Fibroblast of upper back skin (primary cell): ENCODE measurements at places on chromosomes 2 and 18.

- no peak for DNase-seq
Measured at GRCh38 chr2:162308747-162309503, 9.6 kb downstream of the IFIH1 start.

GRCh38 chr18:8478166-8478967 lies 130.9 kb upstream of the RAB12 start:
- DNase-seq = peak; percentile 45

DNA sequence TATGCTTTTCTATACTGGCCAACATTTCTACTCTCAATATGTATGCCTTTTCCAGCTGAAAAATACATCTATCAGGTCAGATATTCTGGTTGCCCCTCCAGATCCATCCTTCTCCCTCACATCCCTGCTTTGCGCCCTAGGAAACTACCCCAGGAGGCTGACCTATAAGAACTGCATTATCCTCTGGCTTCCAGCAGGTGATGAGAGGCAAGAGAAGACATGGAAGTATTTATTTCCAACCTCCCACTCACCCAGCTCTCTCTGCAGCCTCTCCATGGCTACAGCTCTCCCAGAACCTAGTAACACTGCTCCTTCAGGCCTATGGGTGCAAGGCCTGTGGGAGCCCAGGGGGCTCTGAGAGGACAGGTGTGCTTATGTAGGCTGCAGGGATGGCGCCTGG lies 42.9 kb downstream of the ARID5A start:
- DNase-seq = no peak

- DNase-seq = no peak
Measured at GRCh38 chr2:222319586-222320435, 21.0 kb upstream of the PAX3 start.

DNA sequence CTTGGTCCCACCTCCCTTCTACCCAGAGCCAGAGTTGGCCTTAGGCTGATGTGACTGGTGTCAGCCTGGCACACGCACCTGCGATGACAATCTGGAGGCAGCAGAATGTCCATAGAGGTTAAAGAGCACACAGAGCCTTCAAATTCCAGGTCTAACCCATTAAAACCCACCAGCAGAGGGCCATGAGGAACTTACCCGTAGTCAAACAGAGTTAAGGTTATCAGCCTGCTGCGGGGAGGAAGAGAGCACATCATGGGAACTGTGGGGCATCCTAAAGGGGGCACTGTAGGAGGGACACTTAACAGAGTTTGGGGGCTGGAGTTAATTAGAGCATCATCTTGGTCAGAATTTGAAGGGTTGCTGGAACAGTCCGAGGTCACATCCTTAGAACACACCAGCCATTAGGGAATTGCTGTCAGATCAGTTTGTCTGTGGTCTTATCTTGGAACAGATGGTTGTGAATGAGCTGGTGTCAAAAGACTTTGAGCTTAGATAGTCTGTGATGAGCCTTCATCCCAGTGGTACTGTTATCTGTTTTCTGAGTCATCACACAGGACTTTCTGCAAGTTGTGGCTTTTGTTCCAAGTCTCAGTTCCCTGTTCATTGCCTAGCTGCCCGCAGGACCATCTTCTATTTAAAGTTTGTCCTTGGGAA lies 248.6 kb downstream of the LOXHD1 start:
- no peak for DNase-seq

GRCh38 chr2:79638954-79639353 lies 126.1 kb downstream of the CTNNA2 start:
- no peak for DNase-seq

- DNase-seq = no peak
Measured at GRCh38 chr18:35508746-35509338, 11.1 kb upstream of the INO80C start.

DNA sequence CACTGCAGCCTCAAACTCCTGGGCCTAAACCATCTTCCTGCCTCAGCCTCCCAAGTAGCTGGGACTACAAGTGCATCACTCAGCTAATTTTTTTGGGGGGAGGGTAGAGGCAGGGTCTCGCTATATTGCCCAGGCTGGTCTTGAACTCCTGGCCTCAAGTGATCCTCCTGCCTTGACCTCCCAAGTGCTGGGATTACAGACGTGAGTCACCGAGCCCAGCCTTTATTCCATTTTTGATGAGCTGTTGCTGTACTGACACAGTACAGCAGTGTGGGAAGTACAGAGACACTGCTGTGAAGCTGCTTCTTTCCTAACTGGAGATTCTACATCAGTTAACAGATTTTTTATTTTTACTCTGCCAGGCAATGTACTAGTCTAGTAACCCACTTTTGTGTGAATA lies 18.8 kb downstream of the PTRHD1 start:
- DNase-seq = no peak

DNA sequence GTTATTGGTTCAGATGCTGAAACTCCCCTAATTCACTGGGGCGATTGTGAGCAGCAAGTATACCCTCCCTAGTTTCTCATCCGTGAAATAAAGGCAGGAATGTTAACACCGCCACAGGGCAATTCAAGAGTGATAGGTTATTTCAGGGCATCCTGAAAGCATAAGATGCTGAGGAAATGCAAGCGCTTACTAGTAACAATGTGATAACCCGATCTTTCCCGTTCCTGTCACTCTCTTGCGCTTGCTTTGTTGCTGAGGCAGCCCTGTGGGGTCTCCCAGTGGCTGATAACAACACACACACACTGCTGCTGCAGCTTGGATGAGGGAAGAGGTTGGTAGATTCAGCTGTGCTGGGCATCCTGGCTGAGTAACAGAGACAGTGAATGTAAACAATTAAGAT lies 259.3 kb downstream of the AGPS start:
- DNase-seq = no peak

DNA sequence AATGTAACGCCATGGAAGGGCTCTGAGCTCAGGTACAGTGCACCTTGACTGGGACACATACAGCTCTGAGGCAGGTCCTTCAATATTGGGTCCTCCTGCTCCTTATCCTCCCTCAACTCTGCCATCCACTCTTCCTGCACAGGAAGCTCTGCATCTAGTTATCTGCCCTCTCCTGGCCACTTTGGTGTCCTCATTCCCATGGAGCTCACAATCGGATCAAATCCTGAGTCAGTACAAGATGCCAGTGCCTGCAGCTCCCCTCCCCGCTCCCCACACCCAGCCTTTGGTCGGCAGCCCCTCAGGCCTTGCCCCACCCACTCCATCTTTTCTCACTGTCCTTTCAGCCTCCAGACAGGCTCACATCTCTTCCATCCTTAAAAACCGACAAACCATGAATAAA lies 58.0 kb downstream of the LRRFIP1 start:
- DNase-seq = peak; percentile 34

- no peak for DNase-seq
Measured at GRCh38 chr2:114700440-114700839, 258.0 kb downstream of the DPP10 start.

- DNase-seq = peak; percentile 56
Measured at GRCh38 chr2:171523088-171524017, 1.1 kb downstream of the CYBRD1 start.

GRCh38 chr2:160491911-160492371 lies 1.7 kb downstream of the RBMS1 start:
- peak; percentile 76 for DNase-seq

- no peak for DNase-seq
Measured at GRCh38 chr2:98445683-98446581, 1.3 kb downstream of the INPP4A start.

- DNase-seq = no peak
Measured at GRCh38 chr2:99259465-99259864, 4.0 kb upstream of the LYG2 start.

GRCh38 chr2:60852282-60852860 lies 29.0 kb upstream of the REL start:
- no peak for DNase-seq

- no peak for DNase-seq
Measured at GRCh38 chr2:144550084-144550483, 30.2 kb upstream of the ZEB2 start.

DNA sequence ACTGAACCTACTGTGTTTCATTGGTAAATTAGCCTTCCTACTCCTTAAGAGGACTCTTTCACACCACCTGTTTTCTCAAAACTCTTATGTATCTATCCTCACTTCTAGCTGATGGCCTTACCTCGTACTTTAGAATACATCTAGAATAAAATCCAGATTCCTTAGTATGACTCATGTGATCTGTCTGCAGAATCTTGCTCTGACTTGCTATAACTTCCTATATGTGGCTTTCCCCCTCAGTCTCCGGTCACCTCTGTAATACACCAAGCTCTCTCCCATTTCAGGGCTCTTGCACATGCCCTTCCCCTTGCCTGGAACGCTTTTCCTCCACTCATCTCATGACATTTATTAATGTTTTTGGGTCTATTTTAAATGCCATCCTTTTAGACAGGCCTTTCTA lies 95.6 kb upstream of the LHCGR start:
- peak; percentile 40 for DNase-seq

GRCh38 chr2:64738026-64738425 lies 84.3 kb upstream of the SERTAD2 start:
- no peak for DNase-seq

- DNase-seq = no peak
Measured at GRCh38 chr2:84942964-84943421, 28.0 kb upstream of the KCMF1 start.

DNA sequence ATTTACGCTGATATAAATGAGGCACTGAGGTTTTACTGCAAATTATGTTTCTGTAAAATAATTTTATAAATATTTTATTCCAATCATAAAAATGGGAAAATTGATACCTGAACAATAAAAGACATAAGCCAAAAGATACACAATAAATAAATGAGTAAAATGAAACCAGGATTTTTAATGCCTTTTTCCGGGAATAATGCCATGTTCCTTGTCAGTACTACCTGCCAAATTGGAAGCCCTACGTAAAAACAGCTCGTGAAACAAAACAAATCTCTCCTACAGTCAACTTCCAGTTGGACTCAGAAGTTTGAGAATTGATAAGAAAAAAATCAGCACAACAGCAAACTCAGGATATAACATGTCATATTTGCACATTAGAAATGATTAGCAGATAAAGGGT lies 18.0 kb downstream of the GALNT3 start:
- no peak for DNase-seq

DNA sequence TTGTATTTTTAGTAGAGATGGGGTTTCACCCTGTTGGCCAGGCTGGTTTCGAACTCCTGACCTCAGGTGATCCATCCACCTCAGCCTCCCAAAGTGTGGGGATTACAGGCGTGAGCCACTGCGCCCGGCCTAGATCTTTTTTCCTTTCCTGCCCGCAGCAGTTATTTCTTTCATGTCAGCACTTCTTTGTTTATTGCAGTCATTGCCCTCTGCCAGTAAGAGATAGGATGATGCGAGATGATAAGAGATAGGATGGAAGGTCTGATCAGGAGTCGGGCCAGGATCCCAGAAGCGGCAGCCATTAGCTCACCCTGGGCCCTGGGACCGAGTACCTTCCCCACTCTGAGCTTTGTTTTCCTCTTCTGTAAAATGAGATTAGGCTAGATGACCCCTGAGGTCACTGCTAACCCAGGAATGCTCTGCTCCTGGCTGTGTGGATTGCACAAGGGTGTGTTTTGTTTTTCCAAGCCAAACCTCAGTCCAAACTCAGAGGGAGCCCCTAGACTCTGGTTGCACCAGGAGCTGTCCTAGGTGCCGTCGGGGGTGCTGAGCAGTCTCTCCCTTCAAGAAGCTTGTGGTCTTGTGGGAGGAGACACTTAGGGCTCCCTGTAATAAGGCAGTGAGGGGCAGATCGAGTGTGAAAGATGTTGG lies 63.3 kb downstream of the LPIN1 start:
- DNase-seq = no peak

DNA sequence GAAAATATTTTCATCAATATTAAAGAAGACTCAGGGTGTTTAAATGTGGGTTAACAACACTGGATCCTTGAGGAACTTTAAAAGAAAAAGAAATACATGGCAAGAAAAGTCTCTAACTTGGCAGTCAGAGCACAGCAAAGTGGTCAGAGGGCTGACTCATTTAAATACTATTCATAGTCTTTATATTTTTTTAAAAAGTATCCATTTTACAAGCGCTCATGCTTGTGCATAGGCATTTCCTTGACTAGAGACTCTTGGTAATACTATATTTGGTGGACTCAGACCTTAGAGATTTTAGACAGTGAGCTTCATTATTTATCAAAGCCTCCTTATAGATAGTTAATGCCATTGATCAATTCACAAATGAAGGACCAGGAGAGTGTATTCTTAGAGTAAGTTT lies 110.2 kb downstream of the ABCA12 start:
- peak; percentile 77 for DNase-seq

DNA sequence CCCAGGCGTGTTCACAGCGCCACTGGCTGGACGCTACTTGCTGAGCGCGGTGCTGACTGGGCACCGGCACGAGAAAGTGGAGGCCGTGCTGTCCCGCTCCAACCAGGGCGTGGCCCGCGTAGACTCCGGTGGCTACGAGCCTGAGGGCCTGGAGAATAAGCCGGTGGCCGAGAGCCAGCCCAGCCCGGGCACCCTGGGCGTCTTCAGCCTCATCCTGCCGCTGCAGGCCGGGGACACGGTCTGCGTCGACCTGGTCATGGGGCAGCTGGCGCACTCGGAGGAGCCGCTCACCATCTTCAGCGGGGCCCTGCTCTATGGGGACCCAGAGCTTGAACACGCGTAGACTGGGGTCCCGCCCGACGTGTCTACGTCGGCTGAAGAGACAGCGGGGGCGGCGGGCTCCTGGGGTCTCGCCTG lies 891 bp upstream of the KHK start:
- DNase-seq = peak; percentile 53

DNA sequence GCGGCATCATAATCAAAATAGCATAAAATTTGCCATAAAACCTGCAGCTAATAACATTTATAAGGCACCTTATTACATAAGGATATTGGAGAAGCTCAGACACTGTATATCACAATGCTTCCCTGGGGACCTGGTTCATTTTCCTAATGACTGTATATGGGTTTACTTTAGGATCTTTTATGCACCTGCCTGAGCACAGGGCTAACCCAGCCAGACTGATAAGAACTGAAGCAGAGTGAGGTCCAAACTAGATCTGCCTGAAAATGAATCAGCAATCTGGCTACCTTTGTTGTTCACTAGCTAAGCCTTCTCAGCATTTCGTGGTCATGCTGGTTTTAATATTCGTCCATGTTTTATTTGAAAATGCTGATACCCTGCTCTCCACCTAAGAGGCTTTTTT lies 1922.3 kb upstream of the CELF4 start:
- no peak for DNase-seq

DNA sequence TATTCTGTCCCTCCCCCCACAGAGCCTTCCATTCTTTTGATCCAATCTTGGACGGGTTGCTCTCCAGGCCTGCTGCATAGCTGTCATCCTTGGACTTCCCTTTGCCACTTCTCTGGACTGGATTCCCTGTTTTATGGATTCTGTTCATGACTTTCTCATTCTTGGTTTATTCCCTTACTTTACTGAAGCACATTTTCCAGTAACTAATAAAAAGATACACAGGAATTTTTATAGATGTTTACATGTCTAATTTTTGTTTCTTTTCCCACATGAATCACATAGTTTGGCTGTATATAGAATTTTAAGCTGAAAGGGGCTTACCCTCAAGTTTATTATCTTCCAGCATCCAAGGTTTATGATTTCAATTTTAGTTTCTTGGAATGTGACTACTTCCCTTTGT lies 37.9 kb downstream of the GDF7 start:
- no peak for DNase-seq
